NCI-H2029 treated with DMSO at 0.1 percent for 48 hours (cell line): ENCODE measurements at places on chromosomes 13 and 19.

DNA sequence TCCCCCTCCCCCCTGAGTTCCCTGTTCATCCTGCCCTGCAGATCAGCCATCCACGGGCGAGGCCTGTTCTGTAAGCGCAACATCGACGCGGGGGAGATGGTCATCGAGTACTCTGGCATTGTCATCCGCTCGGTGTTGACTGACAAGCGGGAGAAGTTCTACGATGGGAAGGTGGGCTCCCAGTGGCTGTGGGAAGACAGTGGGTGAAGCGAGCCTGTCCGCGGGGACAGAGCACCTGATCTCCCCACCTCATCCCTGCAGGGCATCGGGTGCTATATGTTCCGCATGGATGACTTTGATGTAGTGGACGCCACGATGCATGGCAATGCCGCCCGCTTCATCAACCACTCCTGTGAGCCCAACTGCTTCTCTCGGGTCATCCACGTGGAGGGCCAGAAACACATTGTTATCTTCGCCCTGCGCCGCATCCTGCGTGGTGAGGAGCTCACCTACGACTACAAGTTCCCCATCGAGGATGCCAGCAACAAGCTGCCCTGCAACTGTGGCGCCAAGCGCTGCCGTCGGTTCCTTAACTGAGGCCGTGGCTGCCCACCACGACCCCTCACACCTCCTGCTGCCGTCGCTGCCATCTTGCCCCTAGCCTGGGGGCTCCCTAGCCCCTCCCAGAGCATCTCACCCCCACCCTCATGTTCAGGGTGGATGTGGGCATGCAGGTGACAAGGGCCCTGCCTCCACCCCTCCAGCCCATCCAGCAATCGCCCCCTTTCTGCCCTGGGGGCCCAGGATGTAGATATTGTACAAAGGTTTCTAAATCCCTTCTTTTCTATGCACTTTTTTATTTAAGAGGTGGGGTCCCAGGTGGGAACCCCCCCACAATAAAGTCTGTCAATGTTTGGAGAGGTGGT, 4.0 kb downstream of the IGFLR1 start:
- DNase-seq = no peak

DNA sequence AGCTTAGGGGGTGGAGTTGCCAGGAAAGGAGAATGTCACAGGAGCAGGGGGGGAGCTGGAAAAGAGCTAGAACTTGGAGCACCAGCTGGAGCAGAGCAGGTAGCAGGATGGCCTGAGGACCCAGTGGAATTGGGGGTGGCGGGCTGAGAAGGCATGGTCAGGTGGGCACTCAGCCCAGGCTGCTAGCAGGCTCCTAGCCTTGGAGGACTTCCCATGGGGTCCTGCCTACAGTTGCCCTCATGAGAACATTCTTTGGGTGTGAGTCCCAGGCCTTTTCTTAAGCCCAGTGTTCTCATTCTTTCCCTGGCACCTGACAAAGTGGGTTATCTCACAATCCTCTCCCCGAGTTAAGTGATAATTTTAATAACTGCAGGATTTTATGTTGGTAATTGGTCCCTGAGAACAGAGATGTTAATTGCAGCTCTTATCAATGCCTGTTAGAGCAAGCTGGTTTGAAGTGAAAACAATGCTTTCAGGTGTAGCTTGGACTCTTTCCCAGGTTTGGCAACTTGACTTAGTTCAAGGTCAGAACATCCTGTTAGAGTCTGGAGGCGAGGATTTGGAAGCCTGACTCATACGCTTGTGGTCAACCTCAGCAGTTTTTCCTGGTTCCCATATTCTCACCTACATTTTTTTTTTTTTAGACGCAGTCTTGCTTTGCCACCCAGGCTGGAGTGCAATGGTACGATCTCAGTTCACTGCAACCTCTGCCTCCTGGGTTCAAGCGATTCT, 18.1 kb upstream of the OLFM4 start:
- DNase-seq = peak; percentile 29

DNA sequence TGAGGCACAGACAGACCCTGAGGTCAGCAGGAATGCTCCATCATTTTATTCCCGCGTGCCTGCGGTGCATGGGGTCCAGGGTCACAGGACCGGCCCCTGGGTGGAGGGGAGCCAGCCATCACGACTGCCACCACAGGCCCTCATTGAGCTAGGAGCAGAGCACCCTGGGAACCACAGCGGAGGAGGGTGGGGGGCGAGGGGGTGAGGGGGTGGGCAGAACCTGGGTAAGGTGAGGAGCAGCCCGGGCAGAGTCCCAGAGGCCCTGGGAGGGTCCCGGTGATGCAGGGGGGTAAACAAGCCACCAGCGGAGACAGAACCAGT, 1.2 kb upstream of the MADCAM1 start:
- no peak for DNase-seq

- no peak for DNase-seq
Observed at GRCh38 chr13:43196086-43196621, 172.8 kb downstream of the DNAJC15 start.

GRCh38 chr19:45139286-45140143, 21.3 kb downstream of the NKPD1 start:
- DNase-seq = no peak

GRCh38 chr13:91896547-91896946, 498.1 kb downstream of the GPC5 start:
- no peak for DNase-seq

GRCh38 chr13:60094385-60095088, 69.2 kb downstream of the DIAPH3 start:
- peak; percentile 8 for DNase-seq

DNA sequence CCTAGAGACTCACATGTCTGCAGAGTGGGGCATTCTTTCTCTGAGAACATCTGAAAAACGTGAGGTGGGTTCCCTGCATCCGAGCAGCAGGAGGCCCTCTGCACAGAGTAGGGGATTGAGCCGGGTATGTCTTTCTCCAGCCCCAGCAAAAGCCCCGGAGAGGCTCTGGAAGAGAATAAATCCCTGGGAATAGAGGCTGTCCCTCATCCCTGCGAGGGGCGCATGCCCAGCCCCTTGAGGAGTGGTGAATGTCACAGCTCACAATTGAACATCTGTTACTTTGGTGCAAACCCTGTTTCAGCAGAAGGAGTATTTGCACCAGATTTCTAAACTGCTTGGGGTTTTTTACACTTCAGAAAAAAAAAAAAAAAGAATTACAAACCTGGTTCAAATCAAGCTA, 164.6 kb downstream of the FGF14 start:
- DNase-seq = no peak

- no peak for DNase-seq
Observed at GRCh38 chr13:102769679-102770078, 3.9 kb downstream of the TEX30 start.

DNA sequence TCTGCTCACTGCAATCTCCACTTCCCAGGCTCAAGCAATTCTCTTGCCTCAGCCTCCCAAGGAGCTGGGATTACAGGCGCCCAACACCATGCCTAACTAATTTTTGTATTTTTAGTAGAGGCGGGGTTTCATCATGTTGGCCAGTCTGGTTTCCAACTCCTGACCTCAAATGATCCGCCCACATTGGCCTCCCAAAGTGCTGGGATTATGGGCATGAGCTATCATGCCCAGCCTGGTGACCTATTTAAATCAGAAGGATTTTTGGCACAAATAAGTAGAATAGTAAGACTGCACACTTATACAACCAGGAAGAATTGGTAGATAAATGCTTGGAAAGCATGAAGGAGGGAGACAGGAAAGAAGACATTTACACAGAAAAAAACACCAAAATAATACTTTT, 53.4 kb upstream of the AKAP11 start:
- DNase-seq = no peak

GRCh38 chr19:13758795-13759194, 5.5 kb upstream of the MRI1 start:
- no peak for DNase-seq

- DNase-seq = no peak
Observed at GRCh38 chr19:33000510-33000909, 28.5 kb downstream of the FAAP24 start.

DNA sequence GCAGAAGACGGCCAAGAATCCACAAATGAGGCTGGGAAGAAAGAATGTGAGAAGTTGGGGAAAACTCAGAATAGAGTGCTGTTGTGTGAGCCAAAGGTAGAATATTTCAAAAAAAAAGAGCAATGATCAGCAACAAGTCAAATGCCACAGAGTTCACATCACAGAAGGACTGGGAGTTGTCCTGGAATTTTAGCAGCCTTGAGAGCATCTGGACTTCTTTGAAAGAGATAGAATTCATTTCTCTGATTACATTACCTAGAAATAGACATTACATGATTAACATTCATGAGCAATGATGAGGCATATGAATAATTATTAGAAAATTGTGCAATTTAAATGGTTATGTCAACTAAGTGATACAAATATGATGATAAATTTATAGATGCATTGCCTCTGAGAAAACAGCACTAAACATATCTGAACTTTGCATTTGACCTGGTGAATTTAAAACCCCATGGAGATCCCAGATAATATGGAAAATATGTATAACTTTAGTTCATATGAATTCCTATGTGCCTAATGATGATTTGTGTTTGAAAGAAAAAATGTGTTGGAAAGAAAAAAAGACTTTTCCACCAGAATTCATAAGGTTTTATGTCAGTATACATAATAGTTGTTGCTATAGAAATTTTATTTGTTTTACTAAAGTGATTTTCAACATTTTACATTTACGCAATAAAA, 186.2 kb downstream of the POSTN start:
- DNase-seq = no peak

DNA sequence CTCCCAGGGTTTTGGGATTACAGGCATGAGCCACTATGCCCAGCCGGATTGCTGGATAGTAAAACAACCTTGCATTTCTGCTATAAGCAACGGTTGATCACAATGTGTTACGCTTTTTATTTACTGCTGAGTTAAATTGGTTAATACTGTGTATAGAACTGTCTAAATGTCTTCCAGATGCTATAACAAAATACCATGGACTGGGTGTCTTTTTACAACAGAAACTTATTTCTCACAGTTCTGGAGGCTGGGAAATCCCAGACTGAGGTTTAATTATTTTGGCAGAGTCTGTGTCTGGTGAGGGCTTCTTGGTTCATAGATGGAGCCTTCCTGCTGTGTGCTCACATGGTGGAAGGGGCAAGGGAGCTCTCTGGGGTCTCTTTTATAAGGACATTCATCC, 65.5 kb downstream of the ING1 start:
- no peak for DNase-seq

DNA sequence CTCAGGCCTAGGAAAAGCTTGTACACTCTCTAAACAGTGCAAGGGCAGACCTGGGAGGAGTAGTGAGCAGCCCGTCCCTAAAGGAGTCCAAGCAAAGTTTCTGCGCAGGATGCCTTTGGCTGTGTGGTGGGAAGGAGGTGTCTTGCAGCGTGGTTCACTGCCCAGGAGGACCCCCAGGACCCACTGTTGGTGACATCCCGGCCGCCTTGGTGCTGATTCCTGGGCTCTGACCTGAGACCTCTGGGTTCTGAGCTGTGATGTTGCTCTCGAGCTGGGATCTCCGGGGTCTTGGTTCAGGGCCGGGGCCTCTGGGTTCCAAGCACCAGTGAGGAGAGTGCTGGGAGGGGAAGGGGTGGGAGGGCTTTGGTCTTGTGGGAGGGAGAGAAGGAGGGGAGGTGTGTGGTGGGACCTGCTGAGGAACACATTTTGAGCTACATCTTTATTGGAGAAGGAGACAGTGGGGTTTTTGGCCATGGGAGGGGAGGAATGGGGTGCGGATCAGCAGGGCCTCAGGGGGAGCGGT, 4.1 kb downstream of the PGLYRP1 start:
- DNase-seq = no peak

DNA sequence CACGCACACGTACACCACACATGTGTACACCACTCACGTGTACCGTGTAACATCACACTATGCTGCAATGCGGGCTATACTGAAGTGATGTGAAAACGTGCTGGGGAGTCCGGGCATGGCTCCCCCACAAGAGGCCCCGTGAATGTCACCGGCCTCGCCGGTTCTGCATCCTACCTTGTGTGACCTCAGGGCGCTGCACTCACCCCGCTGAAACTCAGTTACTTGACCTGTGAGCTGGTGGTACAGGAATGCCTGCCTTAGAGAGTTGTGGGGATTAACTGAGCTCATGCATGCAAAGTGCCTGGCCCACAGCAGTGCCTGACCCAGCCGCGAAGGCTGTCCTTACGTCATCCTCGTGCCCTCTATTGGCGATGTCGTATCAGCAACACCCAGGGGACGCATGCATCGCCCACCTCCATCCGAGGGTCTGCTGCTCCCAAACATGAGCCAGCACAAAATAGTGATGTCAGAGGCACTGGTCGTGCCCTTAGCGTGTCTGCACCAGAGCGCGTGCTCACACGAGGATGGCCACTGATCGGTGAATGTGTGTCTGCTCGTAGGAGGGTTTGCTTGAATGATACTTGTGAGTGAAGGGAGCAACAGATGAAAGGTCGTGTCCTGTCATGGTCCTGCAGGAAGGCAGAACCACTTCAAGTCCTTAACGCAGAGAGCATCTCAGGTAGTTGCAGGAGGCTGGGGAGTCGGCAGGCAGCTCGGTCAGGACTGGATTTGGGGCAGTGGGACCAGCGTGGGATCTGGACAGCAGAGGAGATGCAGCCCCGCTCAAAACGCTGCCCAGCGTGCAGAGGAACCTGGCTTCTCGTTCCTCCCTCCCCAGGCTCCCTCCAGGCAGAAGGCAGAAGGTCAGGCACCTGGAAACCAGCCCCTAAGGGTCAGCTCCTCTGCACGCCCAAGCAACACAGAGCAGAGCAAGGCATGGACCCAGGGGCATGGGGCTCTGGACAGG, 126.2 kb upstream of the SPACA7 start:
- DNase-seq = no peak

DNA sequence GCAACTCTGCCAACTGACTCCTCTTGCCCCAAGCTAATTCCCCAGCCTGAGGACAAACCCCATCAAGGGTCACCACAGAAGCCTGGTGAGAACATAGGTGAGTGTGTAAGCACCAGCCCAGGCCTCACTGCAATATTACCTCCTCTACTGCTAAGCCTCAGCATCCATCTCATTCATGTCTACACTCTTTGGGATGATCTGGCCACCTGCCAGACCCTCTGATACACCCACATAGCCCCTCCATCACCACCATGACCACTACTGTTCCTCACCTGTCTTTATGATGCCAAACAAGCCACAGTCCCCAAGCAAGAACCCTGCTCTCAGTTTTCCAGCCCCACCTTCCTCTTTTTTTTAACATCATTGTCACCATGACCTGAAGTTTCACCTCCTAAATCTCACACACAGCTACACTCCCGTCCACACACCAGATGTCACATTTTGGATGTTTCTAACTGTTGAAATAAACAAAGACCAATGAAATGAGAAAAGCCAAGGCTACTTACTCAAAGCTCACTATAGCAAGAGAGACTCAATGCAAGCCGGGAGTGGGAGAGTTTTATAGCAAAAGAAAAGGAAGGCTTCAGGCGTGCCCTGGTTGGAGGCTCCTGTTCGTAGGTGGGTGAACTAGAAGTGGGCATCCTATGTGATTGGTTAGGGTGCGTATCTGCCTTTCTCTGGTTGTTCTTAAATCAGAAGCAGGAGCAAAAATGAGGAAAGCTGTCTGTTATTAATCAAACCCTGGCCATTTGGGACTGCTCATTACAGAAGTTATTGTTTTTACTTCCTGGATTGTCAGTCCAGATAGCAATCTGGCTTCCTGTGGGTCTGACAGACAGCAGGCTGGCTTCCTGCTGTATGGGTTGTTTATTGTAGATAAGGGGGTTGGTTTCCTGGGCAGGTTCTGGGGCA, 2.0 kb downstream of the ZNF792 start:
- DNase-seq = no peak
